ENCODE measurements at places on chromosomes 3 and 15.

DNA sequence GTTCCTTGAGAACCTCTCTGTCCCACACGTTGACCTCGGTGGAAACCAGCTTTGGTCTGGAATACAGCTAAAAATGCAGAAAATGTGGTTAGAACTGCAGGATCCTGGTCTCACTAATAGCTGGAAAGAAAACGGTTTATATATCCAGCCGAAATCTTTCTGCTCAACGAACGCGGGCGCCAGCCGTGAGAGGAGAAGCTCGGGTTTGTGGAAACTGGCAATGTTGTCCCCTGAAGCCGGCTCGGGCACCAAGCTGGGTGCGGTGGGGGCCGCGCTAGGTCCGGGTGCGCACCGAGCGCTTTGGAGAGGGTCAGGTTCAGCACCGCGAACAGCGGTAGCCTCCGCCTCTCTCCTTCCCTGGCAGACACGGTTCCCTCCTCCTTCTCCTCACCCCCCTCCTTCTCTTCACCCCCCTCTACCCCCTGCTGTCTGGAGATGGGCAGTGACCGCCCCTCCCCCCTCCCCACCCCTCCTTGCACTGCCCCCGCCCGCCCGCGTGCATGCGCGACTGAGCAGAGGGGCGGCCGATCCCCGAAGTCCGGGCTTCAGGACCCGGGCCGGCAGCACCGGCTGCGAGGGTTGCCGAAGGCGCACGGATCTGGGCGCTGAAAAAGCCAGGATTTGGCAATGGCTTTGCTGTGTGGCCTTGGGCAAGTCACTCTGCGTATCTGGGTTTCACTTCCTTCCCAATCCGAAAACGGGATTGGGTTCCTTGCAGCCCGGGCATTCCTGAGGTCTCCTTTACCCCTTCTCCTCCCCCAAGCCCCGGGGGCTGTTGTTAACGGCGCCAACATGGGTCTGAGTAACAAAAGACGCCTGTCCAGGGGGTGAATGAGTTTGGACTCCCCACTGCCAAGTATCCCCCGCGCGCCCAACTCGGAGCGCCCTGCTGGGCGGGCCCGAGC, at the start of gene SKOR1:
TSS of gene SKOR1 (plus strand) at position 534 of the 905 bp plus-strand sequence. CDS start at position 628, 94 bp downstream.
- DNase-seq, result no peak

DNA sequence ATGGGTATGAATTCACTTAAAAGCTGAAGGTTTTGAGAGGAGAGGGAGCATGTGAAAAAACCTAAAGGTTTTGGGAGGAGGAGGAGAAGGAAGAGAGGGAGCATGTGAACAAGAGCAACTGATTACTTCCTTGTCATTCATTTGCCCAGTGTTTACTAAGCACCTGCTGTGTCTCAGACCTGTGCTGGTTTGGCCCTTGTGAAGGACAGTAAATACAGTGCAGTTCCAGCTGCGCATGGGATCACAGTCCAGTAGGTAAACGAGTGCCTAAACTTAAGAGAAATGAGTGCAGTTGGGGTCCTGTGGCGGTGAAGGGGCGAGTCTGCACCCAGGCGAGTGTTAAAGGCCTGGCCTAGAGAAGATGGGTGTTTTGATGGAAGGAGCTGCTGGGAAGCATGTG, 38.6 kb downstream of the IGF1R start:
- DNase-seq, result no peak

GRCh38 chr3:40213556-40213955, 96.0 kb upstream of the EIF1B start:
- no peak for DNase-seq

GRCh38 chr3:101725194-101725889, 928 bp downstream of the CEP97 start:
- DNase-seq, result no peak

- DNase-seq, result peak; percentile 13
These were observed 86.4 kb downstream of the NSMCE3 start for GRCh38 chr15:29183071-29183831.

DNA sequence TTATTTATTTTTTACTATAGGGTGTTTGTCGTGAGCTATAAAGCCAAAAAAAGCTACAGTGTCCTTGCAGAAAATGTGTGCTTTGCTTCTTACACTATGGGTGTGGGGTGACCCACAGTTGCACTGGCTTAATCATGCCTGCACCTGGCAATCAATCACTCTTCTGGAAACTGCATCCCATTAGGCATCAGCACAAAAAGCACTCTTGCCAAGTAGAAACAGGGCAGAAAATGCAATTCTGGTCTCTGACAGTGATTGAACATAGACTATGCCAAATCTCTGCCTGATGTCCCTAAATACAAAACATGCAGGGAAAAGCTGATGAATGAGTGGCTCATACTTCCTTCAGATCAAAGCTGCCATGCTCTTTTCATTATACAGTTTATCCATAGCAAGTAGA, 30.4 kb upstream of the PLAAT1 start:
- DNase-seq, result no peak

DNA sequence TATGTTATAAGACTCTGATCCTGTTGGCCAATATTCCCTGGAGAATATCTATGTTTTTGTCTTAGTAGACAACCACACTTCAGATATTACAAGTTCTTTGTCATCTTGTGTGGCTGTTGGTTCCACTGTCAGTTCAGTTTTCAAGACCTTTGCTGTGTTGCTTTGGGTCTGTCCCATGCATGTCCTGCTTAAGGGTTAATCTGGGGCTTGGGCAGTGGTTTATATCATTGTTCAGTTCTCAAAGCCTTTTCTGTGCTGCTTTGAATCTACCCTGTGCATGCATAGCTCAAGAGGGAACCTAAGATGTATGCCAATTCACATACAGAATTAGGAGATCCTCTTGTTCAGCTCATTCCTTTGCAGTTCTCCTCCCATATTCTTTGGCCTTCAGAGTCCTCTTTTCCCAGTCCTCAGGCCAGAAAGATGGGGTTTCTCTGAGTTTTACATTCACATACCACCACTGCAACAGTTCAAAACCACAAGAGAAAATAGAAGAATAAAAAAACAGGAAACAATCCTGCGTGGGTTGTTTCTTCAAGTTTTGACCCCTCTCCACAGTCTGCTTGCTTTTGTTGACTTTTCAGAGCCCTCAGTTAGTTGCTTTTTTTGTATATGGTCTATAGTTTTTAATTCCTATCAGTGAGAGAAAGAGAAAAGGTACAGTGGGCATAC, 21.6 kb downstream of the BUB1B start:
- no peak for DNase-seq

DNA sequence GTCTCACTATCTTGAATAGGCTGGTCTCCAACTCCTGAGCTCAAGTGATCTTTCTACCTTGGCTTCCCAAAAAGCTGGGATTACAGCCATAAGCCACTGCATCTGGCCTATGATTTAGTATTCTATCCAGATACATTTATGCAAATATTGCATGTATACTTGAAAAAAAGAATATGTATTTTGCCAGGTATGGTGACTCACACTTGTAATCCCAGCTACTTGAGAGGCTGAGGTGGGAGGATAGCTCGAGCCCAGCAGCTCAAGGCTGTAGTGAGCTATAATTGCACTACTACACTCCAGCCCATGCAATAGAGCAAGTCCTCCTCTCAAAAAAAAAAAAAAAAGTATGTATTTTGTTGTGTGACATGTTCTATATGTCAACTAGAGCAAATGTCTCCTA, 54.4 kb downstream of the SLC15A2 start:
- no peak for DNase-seq

GRCh38 chr3:25583343-25583742, 81.4 kb downstream of the TOP2B start:
- no peak for DNase-seq

GRCh38 chr3:66416556-66417304, 84.1 kb downstream of the LRIG1 start:
- DNase-seq, result peak; percentile 72

DNA sequence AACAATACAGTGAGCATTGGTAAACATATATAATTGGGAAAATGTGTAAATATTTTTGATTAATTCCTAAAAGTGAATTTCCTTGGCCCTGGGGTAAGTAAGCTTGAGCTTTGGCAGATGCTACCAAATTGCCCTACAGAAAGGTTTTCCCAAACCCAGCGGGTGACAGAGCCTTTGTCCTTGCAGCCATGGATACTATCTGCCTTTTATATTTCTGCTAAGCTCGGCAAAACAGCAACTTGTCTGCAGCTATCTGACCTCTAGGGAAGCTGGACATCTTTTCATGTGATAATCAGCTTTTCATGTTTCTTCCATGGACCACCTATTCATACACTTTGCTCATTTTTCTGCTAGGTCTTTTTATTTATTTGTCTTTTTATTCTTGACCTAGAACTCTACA, 64.7 kb upstream of the SEC22A start:
- no peak for DNase-seq

DNA sequence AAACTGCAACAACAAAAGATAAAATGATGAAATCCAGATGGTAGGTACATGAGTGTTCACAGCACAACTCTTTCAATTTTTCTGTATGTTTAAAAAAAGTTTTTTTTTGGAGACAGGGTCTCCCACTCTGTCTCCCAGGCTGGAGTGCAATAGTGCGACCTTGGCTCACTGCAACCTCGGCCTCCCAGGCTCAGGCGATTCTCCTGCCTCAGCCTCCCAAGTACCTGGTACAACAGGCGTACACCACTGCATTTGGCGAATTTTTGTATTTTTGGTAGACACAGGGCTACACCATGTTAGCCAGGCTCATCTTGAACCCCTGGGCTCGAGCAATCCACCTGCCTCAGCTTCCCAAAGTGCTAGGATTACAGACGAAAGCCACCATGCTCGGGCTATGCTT, 18.6 kb downstream of the LRRFIP2 start:
- no peak for DNase-seq

DNA sequence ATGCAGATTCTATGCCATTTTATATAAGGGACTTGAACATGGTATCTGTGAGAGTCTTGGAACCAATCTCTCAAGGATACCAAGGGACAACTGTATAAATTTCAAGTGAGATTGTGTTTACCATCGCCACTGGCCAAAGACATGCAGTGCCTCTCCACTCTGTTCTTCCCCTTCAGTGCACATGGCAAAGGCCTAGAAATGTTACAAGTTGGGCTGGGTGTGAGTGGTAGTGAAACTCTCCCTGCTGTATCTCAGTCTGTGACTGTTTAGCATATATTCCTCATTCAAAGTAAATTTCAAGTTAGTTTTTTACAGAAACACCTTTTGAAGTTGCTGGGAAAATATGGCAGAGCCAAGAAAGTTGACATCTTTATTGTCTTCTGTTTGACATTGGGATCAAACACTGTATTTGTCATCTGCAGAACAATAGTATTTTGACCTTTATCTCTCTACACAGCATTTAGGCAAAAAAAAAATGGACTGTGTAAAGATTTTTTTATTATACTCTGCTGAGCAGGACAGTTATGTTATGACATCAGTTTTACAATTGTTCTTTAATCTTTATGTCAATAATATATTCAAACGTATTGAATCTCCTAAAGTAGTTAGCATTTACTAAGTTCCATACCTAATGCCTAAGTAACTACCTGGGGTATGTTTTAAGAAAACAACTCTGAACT, 101.4 kb downstream of the CCNL1 start:
- DNase-seq, result no peak

- DNase-seq, result no peak
These were observed 12.5 kb downstream of the DPH6 start for GRCh38 chr15:35533130-35534110.

Measured in COLO829 (cell line).